ENCODE measurements at places on chromosomes 7 and 10.

GRCh38 chr10:61071580-61071979 lies 127.6 kb upstream of the RHOBTB1 start:
- DNase-seq = no peak

GRCh38 chr10:114367351-114368056 lies 36.8 kb downstream of the AFAP1L2 start:
- no peak for DNase-seq

DNA sequence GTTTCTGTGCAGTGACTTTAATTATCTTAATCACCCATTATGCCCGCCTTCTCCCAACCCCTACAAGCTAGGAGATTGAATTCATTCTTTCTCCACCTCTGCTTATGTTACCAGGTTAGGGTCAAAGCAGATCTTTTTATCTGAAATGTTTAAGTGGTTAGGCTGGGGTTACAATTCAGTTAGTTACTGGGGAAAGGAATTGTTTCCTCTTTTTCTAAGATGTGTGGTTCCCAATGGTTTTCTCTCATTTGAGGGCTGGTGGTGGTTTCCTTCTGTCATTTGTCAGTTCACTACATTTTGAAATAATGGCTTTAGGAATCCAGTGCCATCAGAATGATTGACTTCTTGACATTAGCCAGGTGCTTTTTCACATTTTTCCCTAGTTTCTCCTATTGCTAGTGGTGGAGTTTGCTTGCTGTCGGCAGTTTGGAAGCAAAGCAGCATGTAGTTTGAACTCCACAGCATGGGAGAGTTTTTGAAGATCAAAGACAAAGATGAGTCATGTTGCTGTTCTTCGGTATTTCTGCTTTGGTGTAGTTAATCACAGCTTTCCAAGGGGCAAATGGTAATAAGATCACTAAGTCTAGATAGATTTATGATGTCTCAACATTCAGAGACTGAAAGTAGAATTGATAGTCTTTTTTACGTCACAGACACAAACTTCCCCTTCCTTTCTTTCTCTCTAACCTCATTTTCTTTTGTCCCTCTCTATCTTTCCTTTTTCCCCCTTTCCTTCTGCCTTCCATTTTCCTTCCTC lies 168.2 kb downstream of the SND1 start:
- no peak for DNase-seq

DNA sequence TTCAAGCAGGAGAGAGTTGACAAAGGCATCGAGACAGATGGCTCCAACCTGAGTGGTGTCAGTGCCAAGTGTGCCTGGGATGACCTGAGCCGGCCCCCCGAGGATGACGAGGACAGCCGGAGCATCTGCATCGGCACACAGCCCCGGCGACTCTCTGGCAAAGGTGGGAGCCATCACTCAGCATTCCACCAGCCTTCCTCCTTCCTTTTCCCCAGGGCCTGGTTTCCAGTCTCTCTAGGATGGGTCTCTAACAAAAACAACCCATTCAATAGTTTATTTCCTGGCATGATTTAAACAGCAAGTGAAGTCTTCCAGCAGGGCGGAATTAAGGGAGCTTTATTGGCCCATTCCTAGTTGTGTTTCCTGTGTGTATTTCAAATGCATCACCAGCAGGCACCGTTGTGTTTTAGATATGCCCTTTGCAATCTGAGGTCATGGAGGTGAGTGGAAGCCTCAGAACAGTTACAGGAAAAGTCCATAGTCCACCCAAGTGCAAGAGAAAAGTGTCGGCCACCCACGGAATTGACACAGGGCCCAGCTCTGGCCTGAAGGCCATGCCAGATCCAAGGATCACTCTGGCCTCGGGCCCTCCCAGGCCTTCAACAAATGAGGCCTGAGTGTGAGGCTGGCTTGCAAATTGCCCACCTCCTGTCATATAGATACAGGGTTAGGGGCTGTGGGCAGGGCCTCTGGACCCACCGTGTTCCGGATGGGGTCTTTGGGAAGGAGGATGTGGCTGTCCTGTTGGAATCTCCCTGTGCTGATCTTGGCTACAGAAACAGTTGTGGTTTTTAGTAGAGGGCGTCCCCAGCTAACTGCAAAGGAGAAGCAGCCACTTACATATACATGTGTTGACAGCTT lies 46.9 kb upstream of the TRIM8 start:
- DNase-seq = no peak

DNA sequence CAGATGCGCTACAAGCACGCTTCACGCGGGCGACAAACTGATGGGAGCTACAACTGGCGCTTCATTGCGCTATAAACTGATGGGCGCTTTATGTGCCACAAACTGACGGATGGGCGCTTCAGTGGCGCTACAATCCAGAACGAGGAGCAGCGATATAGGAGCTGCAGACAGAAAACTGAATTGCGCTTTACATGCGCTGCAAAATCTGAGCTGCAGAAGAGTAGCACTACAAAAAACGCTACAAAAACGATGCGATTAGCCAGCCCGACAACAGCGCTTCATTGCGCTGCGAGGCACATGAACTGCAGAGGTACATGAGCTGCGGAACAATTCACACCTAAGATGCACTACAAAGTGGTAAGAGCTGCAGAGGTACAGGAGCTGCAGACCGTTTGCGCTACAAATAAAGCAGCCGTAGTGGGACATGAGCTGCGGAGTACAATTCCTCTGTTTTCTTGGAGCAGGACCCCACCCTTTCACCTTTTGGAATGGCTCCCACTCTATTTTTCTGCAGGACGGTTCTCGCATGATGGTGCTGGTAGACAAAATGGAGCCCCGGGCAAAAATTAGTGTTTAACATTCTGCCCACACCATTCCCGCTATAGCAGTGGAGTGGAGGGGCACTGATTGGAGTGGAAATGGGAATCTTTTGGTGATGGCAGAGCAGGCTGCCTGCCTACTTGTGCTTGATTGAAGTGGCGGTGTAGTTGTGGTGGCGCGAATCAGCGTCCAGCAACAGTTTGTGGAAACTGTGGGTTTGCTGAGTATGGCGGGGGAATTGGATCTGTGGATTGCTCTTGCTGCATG lies 1.2 kb upstream of the SGCE start:
- no peak for DNase-seq

DNA sequence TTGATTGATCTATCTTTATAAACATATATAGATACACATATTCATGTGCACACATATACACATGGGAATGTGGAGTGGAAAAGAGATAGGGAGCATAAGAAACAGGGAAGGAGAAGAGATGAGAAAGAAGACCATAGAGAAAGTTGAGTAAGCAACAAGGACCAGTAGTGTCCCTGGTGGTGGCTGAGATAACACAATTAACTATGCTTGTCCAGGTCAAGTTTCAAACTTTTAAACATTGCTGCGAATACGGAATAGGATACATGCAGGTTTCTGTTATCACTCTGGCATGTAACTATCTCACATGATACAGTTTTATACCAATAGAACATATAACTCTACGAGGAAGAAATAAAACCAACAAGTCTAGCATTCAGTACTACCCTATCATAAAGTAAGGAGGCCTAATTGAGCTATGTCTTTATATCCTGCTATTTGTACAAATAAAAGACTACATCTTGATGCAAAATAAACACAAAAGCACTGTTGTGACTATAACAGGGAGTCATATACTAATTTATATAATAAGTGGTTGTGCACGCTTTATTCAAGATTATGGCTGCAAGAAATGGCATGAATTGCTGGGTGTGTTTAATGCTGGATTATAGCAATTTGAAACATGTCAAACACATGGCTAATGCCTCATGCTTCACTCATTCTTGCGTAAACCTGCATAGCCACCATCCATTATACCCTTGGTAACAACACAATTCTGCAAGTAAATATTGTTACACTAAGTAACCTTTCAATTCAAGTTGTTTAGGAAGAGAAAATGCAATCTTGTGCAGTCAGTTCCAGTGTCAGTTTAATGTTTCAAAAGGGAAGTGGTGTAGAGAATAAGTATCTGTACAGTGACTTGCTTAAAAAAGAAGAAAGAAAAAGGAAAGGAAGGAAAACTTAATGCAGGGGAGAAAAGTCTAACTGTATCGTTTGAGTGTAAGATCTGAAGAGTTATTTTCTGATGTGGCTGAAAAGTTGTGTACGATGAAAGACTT lies 8.2 kb downstream of the FOXP2 start:
- DNase-seq = no peak

DNA sequence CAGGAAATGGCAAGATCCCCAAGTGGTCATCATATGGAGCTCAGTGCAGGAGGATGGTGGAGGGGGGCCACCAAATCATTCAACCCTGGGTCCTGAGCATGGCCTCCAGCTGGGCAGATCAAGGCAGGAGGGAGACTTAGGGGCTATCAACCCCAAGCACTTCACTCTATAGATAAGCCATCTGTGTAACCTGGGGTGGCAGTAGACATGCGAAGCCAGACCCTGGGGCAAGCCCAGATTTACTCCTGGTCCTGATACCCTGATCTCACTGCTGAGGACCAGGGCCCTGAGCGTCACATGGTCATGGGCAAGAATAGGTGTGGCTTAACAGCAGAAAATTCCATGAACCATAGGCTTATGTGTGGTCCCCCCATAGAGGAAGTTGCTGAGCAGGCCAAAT lies 173.0 kb upstream of the ADCY1 start:
- no peak for DNase-seq

DNA sequence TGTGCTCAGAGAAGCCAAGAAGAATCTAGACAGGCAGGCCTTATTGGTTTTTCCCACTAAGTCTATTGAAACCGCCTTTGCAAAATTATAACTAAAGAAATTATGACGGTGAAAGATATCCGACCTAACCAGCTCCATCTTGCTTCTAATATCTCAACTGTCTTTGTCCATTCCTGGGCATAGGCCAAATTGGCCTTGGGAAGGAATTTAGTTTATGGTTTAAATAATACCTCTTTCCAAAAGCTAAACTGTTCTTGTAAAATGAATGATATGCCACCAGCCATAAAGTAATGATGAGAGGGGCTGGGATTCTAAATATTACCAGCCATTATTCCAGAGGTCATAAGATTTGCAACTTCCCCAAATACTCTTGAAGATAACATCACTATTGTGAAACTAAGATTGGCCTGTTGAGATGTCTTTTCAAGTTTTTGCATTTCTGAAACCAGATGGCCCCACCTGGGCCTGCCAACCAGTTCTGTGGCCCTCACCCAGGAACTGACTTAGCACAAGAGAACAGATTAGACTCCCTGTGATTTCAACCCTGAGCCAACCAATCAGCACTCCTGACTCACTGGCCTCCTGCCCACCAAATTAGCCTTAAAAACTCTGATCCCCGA lies 41.2 kb upstream of the SLC35G1 start:
- DNase-seq = no peak

DNA sequence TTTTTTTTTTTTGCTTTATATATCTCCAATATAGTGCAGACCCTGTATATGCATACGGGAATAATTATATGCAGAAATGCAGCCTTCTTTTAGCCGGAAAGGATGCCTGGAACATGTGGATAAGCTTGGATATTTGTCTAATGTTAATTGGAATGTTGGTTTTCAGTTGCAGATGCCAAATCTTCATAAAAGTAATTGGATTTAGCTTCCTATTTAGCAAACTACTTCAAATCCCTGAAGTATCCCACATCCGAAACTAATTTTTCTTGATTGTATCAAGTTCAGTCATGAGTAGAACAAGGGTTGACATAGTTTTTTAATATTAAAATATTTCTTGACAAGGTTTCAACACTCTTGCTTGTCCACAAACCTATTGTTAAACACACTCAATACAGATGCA lies 281.7 kb downstream of the BBS9 start:
- DNase-seq = no peak

GRCh38 chr7:6589829-6590644 lies at the start of gene INTS15:
Gene INTS15 (plus strand): TSS chr7:6590021. CDS start chr7:6590284, 263 bp downstream.
- peak; percentile 56 for DNase-seq

DNA sequence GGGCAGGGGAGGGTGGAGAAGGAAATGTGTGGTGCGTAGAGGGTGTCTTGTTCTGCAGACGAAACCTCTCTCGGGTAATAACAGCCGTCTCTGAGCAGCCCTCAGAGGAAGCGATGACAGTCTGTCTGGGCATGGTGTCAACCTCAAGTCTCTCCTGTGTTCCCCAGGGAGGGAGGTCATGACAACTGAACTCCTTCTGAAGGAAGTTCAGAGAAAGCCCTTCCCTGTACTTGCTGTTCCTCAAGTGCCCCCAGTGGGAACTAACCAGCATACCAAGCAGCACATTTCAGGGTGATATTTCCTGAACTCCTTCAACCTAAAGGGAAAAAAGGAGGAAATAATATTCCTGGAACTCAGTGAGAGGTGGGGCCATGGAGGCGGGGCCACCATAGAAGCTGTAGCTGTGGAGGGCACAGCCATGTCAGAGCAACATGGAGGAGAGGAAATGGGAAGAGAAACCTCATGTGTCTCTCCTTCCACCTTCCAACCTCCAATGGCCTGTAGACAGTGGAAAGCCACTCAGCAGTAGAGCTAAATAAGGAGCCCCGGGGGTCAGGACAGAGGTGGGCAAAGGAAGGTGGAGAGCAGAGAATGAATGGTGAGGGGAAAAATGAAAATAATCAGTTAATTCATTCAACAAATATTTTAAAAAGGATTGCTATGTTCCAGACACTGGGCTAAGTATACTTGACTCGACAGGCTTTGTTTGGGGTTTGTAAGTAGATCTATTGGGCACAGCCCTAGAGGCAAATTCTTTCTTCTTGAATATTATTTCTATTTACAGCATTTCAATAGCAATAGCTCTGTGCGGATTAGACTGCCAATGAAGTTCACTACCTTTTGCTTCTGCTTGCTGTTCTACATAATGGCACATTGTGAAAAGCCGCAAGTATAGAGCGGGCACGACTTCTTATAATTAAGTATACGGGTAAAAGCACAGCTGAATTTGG lies 61.0 kb upstream of the AOAH start:
- peak; percentile 49 for DNase-seq

GRCh38 chr7:78139335-78139734 lies 340.8 kb downstream of the PHTF2 start:
- no peak for DNase-seq

DNA sequence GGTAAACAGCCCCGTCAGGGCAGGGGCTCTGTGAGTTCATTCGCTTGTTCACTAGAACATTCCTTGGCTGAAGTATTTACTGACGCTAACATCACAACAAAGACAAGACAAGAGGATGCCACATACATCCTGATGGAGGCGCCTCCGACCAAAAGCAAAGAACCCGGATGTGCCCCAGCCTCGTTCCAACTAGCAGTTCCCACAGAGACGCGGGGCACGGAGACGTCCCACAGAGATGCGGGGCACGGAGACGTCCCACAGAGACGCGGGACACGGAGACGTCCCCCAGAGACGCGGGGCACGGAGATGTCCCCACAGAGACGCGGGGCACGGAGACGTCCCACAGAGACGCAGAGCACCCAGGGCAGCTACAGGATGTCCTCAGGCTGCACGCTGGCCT lies 35.4 kb upstream of the CFAP46 start:
- DNase-seq = no peak

DNA sequence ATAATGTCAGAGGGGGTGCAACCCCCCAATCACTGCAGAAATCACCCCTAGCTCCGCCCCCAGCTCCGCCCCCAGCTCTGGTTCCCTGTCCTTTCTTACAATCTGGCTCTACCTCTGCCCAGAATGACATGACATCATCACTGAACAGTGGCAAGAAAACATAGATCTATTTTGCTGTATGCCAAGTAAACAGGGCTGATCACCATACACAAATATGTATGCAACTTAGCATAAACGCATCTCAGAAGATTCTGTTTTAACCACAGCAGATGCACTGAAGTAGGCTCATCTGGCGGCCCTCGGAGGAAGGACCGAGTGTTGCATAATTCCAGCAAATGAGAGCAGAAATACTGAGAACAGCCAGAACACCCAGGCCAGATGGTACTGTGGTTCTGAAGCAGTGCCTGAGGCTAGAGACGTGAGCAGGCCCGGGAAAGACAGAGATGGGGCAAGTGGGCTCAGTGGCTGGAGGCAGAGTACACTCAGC lies 293.3 kb upstream of the KLF14 start:
- no peak for DNase-seq

GRCh38 chr7:64908358-64908757 lies 5.3 kb downstream of the ZNF273 start:
- DNase-seq = no peak

All from stimulated activated CD8-positive, alpha-beta memory T cell treated with anti-CD3 and anti-CD28 coated beads, Interleukin-15, amount 100 ng/mL, for 4 hours (primary cell).